ENCODE measurements at places on chromosomes 1 and 21. TPM values are rescaled to one million over a fixed set of nuclear protein-coding genes. Genes with fewer than 3 reads are reported as not detected.

GRCh38 chr1:207841293-207841692 is 69.6 kb downstream of the CD34 start:
- DNase-seq, result no peak

- DNase-seq, result no peak
Observed at GRCh38 chr21:17798796-17799195, 20.4 kb downstream of the C21orf91 start.

- DNase-seq, result no peak
Observed at GRCh38 chr1:15352128-15352957, 57.3 kb upstream of the EFHD2 start.

GRCh38 chr1:155048449-155049334 is 2.4 kb upstream of the ADAM15 start:
- DNase-seq, result no peak

RIPPLY3 gene
- total RNA-seq, result not detected

Measured in uterus (tissue), 4 donors.